ENCODE measurements at places on chromosomes 16 and 17. TPM values are rescaled to one million over a fixed set of nuclear protein-coding genes. Genes with fewer than 3 reads are reported as not detected.

DNA sequence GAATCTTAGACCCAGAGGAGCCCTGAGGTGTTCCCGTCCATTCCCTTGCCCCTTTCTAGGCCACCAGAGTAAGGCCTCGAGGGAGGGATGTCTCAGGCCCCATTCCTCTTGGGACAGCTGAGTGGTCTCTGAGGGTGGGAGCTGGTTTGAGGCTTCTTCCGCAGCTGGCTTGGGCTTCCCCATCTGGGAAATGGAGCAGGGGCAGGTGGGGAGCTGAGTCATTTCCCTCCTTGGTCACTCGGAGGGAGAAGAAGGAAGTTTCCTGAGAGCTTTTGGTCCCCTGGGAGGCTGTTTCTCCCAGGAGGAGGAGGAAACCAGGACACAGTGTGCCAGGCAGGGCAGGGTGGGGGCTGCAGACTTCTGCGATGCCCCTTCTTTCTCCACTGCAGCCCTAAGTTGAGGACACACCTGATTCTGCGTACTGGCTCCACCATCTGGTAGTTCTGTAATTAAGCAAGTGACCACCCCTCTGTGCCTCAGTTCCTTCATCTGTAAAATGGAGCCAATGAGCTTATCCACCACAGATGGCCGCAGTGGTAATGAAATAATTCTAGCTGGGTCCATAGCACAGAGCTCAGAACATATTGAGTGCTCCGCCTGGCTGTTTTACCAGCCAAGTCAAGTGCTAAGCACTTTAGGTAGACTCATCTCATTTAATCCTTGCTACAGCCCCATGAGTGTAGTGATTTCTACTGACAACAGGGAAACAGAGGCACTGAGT, 1.6 kb upstream of the KCNJ12 start:
- H3K4me1 ChIP-seq = peaks cover 35% of the 10 kb centered on the region
- no peak overlapping the region for H3K4me3 ChIP-seq
- H3K27me3 ChIP-seq = peaks cover 35% of the 10 kb centered on the region
- H3K27ac ChIP-seq = no peak overlapping the region
- H3K36me3 ChIP-seq = no peaks in the 10 kb centered on the region

GRCh38 chr17:81414756-81415516, 19.7 kb downstream of the BAHCC1 start:
- H3K27me3 ChIP-seq = peaks cover 22% of the 10 kb centered on the region
- H3K4me3 ChIP-seq = no peak overlapping the region
- peaks cover 39% of the 10 kb centered on the region for H3K4me1 ChIP-seq
- H3K27ac ChIP-seq = no peak overlapping the region
- DNase-seq = no peak

DNA sequence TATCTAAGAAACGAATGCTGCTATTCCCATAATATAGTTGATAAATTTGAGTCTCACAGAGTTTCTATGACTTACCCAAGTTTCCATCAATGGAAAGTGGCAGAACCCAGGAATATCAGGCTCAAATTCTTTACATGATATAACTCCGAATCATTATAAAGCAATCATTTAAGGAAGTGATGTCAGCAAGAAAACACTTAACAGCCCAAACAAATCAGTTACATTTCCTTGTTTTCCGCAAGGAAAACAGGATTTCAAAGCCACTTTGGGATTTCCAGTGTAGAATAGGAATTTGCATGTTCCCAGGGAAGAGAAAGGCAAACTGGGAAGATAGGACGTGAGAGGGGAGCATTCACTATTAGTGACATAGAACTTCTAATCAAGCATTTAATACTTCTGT, 311.4 kb upstream of the GOT2 start:
- H3K27me3 ChIP-seq = no peaks in the 10 kb centered on the region
- no peak overlapping the region for H3K4me3 ChIP-seq
- DNase-seq = no peak
- peaks cover 5% of the 10 kb centered on the region for H3K4me1 ChIP-seq
- no peaks in the 10 kb centered on the region for H3K36me3 ChIP-seq

DNA sequence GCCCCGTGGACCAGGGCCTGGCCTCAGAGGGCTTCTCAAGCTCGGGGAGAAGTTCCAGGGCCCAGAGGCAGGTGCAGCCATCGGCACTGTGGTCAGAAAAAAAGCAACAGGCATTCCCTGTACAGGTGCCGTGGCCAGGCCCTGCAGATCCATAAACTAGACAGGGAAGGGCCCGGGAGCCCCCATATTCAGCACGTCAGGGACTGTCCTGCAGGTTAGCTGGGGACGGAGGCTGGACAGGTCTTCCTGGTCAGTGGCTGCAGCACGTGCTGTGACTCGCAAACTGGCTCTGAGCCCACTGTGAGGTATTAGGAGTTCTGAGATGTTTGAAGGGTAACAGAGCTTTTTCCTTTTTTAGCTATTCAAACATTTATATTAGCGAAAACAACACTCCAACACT, 15.0 kb upstream of the C16orf95 start:
- H3K27ac ChIP-seq = no peak overlapping the region
- H3K36me3 ChIP-seq = peaks cover 43% of the 10 kb centered on the region
- H3K4me1 ChIP-seq = peaks cover 1% of the 10 kb centered on the region
- H3K27me3 ChIP-seq = no peaks in the 10 kb centered on the region
- DNase-seq = no peak
- H3K4me3 ChIP-seq = no peak overlapping the region

PKMYT1 gene
- total RNA-seq = 3.5 TPM

All from natural killer cell (primary cell).